ENCODE measurements at places on chromosomes 11 and 22. TPM values are rescaled to one million over a fixed set of nuclear protein-coding genes. Genes with fewer than 3 reads are reported as not detected.

- no peak for DNase-seq
Observed at GRCh38 chr11:9639099-9639498, 24.8 kb upstream of the SWAP70 start.

GRCh38 chr22:40509401-40510134 is 127.0 kb downstream of the MRTFA start:
- DNase-seq: no peak

GRCh38 chr11:87141980-87142514 is 104.3 kb downstream of the TMEM135 start:
- DNase-seq: no peak

- DNase-seq: no peak
Observed at GRCh38 chr11:10731064-10731680, 19.9 kb upstream of the CTR9 start.

DNA sequence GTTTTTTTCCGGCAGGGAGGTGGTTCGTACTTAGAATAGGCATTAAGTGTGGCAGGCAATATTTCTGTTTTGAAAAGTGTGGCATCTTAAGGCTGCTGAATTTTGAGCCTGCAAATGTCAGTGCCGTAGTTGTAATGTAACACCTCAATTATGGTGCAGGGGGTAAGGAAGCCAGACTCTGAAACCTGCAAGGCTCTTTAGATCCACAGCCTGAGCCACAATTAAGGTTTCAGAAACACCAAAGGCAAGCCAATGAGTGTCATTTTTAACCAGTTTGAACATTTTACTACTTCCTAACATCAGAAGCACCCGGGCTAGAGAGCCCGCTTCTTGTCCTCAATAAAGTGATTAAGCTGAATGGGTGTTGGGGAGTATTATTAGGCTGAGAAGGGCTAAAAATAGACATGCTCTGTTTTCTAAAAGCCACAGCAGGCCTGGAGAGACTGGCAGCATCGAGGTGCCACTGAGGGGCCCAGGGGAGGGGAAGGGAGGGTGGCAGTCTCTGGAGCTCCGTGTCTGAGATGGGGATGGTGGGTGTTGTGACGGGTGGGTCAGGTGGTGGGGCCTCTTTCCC is 113.4 kb downstream of the ZBTB16 start:
- DNase-seq: peak; percentile 58

DNA sequence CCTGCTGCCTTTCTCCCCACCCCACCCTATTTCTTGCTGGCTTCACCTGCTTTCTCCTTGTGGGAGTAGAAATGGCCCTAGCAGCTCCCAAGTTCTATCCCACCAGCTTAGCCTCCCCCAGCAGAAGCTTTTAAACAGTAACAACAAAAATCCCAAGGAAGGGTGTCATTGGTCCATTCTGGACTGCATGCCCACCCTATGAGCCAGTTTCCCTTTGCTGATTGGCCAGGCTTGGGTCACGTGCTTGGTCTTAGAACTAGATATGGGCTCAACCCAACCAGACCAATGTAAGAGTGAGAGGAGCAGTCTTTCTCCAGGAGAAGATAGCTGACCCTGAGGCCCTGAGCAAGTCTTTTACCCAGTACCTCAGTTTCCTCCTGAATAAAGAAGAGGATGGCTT is 2.3 kb downstream of the MTFP1 start:
- DNase-seq: no peak

GRCh38 chr11:57399972-57400578 is 9.6 kb upstream of the PRG2 start:
- no peak for DNase-seq

DNA sequence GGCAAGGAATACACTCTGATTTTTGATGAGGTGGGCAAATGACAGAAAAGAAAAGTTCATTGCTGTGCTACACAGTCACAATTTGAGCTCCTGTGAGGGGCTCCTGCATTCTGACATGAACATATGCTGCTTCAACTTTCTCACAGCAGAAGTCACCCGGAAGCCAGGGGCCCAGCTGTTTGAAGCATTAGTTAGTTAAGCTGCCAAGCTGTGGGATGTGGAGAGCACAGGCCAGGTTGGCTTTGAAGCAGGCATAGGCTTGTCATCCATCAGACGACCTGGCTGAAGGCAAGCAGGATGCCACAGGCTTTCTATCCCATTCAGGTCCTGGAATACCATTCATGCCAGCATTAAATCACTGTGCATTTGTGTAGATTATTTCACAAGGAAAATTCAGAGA is 63.1 kb downstream of the MTNR1B start:
- DNase-seq: no peak

DNA sequence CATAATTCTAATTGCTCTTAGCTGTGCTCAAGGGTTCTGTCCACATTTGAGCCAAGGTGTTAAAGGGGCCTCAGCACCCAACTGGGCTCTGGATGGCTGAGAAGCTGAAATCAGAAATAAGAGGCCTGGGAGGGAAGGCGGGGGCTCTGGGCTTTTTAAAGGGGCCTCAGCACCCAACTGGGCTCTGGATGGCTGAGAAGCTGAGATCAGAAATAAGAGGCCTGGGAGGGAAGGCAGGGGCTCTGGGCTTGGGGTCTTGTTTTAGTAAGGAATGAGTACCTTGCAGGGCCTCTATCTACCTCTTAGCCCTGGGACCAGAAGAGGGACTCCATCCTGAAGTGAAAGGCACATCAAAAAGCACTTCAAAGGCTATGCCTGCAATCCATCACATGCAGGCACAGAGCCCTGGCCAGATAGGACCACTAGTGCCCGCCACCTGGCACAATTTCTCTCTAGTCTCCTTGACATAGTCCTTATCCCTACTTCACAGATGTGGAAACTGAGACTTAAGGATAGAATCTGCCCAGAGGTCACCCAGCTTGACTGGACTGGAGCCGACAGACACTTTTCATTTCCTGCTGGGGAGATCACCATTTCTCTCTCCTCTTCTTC is 35.6 kb downstream of the DKK3 start:
- DNase-seq: no peak

GRCh38 chr11:95789506-95790122 is at the start of gene FAM76B:
FAM76B (minus strand) TSS chr11:95789782; CDS start chr11:95789478, 304 bp downstream.
- peak; percentile 98 for DNase-seq

DNA sequence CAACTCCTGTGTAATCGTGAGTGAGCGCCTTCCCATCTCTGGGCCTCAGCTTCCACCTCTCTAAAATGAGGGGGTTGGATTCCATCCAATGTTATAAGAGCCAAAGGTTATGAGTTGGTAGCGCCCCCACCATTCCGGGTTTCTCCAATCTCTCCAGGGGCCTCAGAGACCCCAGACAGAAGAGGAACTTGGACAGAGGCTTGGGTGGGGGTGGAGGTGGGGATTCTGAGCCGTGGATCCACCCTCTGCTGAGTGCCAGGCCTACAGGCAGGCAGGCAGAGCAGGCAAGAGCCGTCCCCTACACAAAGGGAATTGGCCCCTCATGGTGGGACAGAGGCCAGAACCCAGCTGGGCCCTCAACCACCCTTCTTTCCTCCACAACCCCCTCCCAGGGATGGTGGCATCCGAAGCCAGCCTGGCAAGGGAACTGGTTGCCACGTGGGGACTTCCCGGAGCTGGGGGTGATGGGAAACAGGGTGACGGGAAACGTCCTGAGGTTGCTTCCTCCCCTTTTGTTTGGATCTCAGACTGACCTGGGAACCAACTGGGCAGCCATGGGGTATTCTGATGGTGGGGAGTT is 31.8 kb downstream of the TXN2 start:
- DNase-seq: no peak

DNA sequence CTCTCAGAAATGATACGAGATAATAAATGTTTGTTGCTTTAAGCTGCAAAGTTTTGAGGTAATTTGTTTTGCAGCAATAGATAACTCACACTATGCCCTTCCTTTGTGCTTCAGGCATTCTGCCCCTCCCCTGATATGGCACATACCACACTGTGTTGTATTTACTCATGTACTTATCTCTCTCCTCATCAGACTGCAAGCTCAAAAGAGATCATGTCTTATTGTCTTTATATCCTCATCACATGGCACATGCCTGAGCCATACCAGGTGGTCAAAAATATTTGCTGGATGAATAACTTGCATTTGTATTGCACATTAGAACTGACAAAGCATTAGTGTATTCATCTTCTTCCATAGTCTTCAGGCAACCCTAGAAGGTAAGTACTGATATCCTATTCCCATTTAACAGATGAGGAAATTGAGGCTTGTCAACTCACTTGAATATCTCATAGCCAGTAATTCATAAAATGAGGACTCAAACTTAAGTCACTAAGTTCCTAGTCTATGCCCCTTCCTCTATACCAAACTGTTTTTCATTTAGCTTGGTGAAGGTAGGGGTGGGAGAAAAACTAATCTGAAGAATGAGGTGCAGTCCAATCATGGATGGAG is 83.9 kb upstream of the EED start:
- no peak for DNase-seq

- DNase-seq: no peak
Observed at GRCh38 chr11:120778685-120779490, 245.0 kb upstream of the TBCEL start.

DNA sequence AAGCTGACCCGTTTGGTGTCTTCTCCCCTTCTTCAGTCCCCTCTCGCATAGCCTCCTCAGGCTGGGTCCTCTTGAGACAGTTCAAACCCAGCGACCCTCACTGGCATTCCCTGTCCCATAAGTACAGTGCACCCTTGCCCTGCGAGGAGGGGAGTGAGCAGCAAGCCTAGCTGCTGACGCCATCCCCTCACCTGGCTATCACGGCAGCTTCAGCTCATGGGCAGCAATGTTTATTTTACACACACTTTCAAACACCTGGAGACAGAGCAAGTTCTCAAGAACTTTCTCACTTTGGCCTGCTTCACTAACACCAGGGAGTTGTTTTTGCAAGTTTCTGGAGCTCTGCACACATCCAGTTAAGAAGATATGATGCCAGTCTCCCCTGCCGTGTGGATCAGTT is 189.6 kb upstream of the E2F8 start:
- DNase-seq: no peak

- DNase-seq: no peak
Observed at GRCh38 chr11:92473736-92474135, 249.1 kb downstream of the FAT3 start.

NLRP14 gene
- total RNA-seq: not detected

VPS37C gene
- total RNA-seq: 36.2 TPM

DNA sequence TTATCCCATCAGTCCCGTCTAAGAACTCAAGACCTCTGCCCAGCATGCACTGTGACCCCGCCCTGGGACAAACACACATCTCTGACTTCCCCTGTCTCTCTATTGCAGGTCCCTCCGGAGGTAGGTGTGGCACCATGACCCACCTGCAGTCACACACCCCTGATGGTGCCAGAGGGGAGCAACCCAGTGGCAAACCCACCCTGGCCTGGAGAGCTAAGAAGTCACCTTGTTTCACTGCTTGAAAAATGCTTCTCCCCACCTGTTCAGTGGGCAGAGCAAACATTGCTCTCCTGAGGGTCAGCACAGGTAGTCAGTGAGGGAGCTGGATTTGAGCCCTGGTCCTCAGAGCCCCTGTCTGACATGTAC is 23.9 kb downstream of the CAPN1 start:
- no peak for DNase-seq

DNA sequence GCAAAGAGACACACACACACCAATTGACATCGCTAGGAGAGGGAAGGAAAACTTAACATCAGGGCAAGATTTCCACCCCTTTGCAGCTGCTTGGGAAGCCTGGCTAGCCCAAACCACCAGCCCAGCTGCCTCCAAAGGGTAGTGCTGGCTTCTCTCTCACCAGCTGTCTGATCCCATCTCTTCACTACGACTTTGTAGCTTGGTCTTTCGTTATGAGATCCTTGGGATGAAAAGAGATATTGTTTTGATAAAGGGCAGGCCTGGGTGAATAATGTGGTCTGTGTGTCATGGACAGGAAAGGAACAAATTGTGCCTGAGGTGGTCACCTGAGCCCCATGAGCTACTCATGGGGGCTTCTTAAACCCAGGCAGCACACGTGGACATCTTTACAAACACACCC is 101.9 kb downstream of the ARL14EP start:
- DNase-seq: no peak

GRCh38 chr11:35304900-35305460 is 114.4 kb downstream of the SLC1A2 start:
- no peak for DNase-seq

- no peak for DNase-seq
Observed at GRCh38 chr11:108973402-108974162, 308.7 kb downstream of the DDX10 start.

- DNase-seq: no peak
Observed at GRCh38 chr11:128949791-128950454, 7.3 kb upstream of the TP53AIP1 start.

TEAD1 gene
- total RNA-seq: 60.3 TPM

CLCF1 gene
- total RNA-seq: 5.5 TPM

- DNase-seq: no peak
Observed at GRCh38 chr11:27401280-27401832, 38.3 kb upstream of the CCDC34 start.

DNA sequence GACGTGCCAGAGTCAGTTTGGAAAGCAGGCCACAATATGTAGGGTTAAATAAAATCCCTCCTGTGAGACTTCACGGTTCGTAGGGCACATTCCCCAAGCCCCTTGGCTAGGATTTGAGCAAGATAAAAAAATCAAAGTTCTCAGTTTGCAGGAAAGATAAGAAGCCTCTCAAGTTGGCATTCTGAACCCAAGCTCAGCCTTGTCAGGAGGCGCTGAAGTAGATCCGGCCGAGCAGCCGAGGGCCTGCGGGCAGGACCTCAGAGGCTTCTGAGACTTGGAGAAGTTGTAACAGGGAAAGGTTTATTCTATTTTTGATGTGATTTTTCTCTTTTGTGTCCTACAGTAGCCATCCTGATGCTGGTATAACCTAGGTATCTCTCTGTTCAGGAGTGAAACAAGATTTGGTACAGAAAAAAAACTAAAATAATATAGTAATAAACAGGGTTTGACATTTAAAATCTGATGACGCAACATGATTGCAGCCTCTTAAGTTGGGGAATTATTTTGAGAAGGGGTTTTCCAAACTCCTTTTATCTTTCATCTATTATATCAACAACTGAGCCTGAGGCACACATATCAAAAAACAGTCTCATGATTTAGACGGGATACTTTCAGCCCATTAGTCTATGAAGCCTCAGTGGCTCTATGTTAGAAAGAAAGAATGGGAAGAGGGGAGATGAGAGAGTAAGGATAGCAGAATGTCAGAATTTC is 10.1 kb downstream of the PATE2 start:
- DNase-seq: no peak

TUB gene
- 2.7 TPM for total RNA-seq

- no peak for DNase-seq
Observed at GRCh38 chr11:36718451-36718850, 120.4 kb upstream of the RAG2 start.

GRCh38 chr11:113773416-113774173 is at the start of gene ZW10:
ZW10 (minus strand) TSS chr11:113773692; CDS start chr11:113773666, 26 bp downstream.
- peak; percentile 98 for DNase-seq

- no peak for DNase-seq
Observed at GRCh38 chr22:39296981-39297489, 22.4 kb downstream of the RPL3 start.

CASP5 gene
- total RNA-seq: not detected

- no peak for DNase-seq
Observed at GRCh38 chr22:37472418-37473006, 13.7 kb downstream of the MFNG start.

GRCh38 chr11:1778141-1778911 is 14.6 kb upstream of the CTSD start:
- DNase-seq: peak; percentile 72

SPDYC gene
- total RNA-seq: not detected
